Kidney epithelial cell (primary cell): ENCODE measurements at places on chromosomes 5 and 9. TPM values are rescaled to one million over a fixed set of nuclear protein-coding genes. Genes with fewer than 3 reads are reported as not detected.
A peak's percentile ranks its signal among the peaks of the same experiment; 100 is the strongest.

GRCh38 chr9:120985819-120986222, 59.2 kb upstream of the TRAF1 start:
- peak; percentile 41 for DNase-seq

GRCh38 chr5:116778032-116778431, 203.4 kb upstream of the SEMA6A start:
- DNase-seq, result no peak

- no peak for DNase-seq
Observed at GRCh38 chr9:81461196-81461595, 228.2 kb downstream of the TLE1 start.

GRCh38 chr5:132207778-132208177, 19.9 kb downstream of the P4HA2 start:
- DNase-seq, result no peak

DNA sequence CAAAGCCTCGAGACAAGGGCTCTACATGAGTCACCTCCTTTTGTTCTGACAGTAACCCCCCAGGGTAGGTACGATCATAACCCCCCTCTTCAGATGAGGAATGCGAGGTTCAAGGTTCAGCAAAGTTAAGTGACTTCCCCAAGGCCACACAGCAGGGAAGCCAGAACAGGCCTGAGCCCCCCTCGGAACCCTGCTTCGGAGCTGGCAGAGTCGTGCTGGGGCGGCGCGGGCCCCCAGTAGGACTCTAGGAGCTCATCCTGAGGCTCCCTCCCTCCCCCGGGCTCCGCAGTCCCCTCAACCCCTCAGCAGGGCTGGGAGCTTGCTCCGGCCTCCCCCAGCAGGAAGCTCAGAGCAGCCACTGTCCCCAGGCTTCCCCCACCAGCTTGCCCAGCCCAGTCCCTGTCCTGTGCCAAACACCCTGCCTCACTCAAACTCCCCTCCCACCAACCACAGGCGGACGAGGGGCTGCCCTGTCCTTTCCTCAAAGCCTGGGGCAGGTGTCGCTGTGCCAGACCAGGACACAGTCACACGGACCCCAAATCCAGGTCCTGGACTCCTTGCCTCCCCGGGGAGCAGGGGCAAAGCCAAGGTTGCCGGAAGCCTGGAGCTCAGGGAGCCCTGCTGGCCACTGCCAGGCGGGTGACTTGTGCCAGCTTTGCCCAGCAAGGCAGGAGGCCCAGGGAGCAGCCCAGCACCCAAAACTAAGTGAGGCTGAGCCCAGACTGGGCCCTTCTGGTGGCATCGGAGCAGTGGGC, 5.1 kb downstream of the AGPAT2 start:
- DNase-seq, result no peak

- DNase-seq, result no peak
Observed at GRCh38 chr5:122501089-122501435, 189.0 kb downstream of the SNCAIP start.

DNA sequence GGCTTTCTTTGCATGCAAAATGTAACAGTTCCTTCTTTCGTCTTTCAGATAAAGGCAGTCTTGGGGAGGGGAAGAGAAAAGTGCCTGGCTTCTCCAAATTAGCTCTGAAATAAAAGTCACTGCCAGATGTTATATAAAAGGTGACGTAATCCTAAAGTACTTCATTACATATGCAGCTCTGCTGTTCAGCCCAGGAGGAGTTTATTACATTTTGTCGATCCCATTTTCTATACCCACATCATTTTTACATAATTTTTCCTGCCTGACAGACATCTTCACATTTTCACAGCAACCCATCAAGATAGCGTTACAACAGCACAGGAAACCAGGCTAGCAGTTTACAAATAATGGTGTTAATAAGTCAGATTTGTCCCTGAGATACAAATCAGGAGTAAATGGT, 86.7 kb upstream of the SLC30A5 start:
- DNase-seq, result no peak

Gene CYLC2
- total RNA-seq, result not detected in 2 replicates

Gene FOXD1
- 14.7 and 22.0 TPM in 2 replicates for total RNA-seq

Gene FST
- total RNA-seq, result 0.33 TPM in 1 of 2 replicates, not detected in the other

DNA sequence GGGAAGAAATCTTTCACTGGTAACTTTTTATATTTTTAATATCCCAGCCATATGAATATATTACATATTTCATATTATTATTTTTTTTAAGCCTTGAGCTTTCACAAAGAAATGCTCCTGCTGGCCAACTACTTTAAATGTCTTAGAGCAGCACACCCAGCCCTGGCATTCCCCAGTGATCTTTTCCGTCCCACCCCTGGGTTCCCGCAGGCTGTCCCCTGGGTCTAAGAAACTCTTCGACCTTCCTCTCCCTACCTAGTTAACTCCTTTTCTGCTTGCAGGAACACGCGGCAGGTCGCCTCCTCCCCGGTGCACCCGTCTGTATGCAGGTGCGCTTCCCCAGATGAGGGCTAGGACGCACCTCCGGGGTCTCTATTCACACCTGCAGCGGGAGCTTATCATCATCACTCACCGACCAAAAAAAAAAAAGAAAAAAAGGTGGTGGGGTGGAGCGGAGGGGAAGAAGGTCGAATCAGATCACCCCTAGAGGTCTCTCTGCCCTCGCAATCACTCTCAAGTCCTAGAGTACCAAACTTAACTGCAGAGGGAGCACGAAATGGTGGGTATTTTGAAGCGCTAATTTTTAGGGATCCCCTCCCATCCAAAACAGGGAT, 696 bp downstream of the ZFP62 start:
- DNase-seq, result no peak

Gene OLFML2A
- 7.0 and 16.4 TPM in 2 replicates for total RNA-seq

- DNase-seq, result no peak
Observed at GRCh38 chr5:116575326-116576052, 866 bp upstream of the SEMA6A start.

- no peak for DNase-seq
Observed at GRCh38 chr5:167812871-167813270, 478.6 kb upstream of the WWC1 start.

Gene AGXT2
- total RNA-seq, result not detected in 2 replicates

Gene IGFBPL1
- 2.5 and 10.0 TPM in 2 replicates for total RNA-seq

DNA sequence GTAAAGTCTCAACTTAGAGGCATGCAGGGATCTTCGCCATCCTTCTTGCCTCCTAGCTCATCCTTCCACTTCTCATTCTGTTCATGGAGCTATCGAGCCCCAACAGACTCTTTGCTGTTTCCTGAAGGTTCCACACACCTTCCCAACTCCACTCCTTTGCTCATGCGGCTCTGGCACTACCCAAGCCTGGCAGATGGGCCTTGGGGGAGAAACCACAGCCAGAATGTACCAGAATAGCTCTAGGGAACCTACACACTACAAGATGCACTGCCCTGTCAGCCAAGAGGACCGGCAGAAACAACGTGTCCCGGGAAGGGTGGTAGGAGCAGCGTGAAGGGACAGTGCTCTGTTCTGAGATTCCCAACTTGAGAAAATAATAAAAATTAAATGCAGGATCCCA, 178.9 kb downstream of the GABBR2 start:
- DNase-seq, result no peak

Gene TERT
- total RNA-seq, result 0.21 TPM in 1 of 2 replicates, not detected in the other

- no peak for DNase-seq
Observed at GRCh38 chr5:73861313-73861988, 235.5 kb downstream of the ARHGEF28 start.

Gene PNPLA7
- total RNA-seq, result 0.04 and 0.21 TPM in 2 replicates

- no peak for DNase-seq
Observed at GRCh38 chr9:100100146-100100667, 1.2 kb downstream of the INVS start.

DNA sequence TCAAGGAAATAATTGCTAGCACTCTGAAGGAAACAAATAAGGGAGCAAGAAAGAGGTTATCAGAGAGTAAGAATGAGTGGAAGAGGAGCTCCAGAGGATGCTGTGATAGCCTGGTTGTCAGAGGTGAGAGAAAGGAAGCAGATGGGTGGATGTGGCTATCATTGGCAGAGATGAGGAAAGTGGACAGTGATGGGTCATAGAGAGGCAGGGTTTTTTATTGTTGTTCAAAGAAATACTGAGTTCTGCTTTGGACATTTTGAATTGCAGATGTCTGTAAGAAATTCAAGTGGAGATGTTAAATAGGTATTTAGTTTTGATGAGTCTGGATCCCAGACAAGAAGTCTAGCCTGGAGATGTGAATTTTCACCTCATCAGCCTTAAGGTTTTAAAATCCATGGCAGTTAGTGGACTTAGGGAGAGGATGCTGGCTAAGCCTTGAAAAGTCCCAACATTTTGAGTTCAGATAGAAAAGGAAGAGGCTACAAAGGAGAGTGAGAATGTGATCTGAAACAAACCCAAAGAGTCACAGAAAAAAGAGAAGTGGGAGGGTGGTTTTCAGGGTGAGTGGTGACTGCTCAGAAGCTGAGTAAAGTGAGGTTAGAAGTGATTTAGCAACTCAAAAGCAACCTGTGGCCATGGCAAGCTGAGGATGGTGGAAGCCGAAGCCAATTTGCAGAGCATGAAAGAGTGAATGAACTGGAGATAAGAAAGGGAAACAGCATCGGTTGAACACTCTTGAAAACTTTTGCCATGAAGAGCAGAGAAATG, 50.4 kb downstream of the PPIC start:
- no peak for DNase-seq

Gene SHOC1
- total RNA-seq, result not detected in 2 replicates

- DNase-seq, result no peak
Observed at GRCh38 chr9:135487281-135488012, 7.9 kb downstream of the PPP1R26 start.

DNA sequence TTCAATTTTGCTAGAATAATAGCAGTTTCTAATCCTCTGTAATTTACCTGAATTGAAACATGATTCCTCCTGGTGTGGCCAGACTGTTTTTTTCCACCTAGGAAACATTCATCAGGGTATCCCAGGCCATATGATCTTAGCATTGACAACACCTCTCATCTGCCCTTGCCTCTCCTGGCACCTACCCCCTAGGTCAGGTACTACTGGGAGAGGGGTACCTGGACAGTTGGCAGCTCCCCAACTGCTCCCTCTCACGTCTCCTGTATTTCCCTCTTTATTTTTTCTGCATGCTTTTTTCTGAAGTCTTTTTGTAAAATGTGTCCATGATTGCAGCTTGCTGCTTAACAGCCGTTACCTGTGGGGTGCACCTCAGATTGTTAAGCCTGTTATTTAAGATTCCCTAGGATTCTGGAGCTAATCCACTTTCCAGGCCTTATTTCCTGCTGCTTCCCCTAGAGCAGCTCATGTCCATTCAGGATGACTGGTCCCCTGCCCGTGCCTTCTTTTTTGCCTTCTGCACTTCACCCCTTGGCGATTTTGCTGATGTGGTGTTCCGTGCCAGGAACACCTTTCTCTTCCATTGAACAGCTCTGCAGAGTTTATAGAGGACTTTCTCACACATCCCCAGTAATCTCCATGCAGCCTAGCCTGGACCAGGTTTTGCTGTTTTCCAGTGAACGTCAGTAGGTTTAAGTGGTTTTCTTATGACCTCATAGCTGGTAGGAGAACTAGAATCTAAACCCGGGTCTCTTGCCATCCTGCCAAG, 33.6 kb downstream of the SNX30 start:
- no peak for DNase-seq
